ENCODE measurements at places on chromosomes 5 and 9.

GRCh38 chr5:1638658-1639400 is 115.1 kb upstream of the LPCAT1 start:
- ATAC-seq, result no peak

- peak; percentile 37 for ATAC-seq
These were observed 544 bp upstream of the SNX24 start for GRCh38 chr5:122844910-122845228.

GRCh38 chr5:30502277-30502676 is 691.2 kb upstream of the CDH6 start:
- ATAC-seq, result no peak

DNA sequence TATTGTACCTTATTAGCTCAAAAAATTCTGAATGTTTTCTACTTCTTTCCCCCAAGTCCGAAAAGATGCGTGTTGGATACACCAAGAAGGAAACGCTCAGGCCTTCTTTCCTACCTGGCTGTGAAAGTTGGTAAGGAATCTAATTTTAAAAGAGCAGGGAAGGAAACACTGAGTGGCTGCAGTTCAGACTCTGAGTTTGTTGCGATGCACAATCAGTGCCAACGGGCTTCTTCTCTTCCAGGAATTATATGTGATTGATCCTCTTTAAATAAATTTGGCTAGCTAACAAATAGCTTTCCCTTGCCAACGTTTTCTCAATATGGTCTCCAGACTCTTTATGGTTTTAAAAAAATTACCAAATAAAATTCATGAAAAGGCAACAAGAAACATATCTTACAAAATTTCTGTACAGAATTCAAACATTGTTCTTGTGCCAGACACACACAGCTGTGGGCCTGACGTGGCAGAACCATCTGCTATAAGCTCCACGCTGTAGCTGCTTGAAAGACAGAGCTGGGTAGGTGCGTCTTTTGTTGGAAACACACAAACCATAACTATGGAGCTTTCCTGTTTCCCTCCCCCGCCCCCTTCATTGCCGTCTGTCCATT is 493.1 kb downstream of the ZNF608 start:
- no peak for ATAC-seq

GRCh38 chr9:87557996-87558395 is 60.3 kb downstream of the DAPK1 start:
- ATAC-seq, result no peak

DNA sequence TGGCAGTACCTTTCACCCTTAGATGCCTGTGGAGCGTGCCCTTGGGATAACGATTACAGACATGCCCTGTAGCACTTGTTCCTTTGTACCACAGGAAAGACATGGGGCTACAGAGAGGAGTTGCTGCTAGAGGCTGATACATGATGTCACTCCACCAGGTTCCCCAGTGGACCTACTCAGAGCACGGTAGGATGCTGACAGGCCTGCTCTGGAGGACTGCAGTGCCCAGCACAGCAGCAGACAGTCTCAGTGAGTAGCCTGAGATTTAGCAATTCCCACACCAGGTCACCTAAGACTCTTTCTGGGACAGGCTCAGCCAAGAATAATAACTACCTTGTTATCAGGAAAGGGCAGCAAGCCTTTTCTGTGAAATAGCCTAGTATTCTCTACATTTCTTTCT is 28.8 kb downstream of the PDE4D start:
- ATAC-seq, result no peak

- ATAC-seq, result no peak
These were observed 380.8 kb upstream of the RFX3 start for GRCh38 chr9:3906437-3907213.

GRCh38 chr5:178780581-178781498 is 50.4 kb upstream of the ZNF354A start:
- no peak for ATAC-seq

DNA sequence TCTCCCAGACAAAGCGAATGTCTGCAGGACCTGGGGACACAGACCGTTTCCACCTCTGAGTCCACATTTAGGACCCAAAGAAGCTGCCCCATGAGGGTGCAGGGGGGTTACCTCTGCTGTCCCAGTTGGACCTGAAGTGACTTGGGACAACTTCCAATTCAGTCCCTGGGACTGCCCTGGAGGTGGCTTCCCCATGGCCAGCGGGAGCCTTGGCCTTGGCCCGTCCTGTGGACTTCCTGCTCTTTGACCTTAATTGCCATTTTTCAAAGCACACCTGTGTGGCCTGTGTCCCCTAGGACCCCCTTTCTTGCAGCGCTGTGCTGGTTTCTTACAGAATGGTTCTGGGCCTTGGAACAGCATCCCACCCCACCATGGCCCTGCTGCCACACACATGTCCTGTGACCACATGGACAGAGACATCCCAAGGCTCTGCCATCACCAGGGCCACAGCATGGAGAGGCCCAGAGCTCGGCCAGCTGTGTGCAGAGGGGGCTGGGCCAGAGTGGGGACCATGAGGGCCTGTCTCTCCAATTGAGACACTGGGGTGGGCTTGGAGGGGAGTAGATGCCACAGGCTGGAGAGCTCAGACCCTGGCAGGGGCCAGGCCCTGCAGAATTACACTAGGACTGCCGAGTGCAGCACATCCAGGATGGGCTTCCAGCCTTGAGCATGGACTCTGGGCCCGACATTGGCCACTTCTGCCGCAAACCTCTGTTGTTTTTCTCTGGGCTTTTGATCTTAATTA is 45.8 kb downstream of the SECISBP2 start:
- no peak for ATAC-seq

DNA sequence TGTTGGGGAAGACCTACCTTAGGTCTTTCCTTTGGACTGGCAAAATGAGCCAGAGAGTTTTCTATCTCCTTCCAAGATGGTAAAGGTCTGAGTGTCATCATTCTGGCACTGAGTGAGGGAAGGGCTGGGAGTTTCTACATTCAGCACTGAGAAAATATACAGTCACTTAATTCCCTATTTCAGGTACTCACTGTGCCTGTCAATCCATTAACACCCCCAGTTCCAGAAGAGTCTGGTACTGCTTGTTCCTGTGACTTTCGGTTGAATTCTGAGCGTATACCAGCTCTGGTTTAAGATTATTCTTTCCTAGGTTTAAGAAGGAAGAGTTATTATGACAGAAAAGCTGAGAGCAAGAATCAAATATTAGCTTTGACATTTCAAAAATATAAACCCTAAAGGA is 68.4 kb downstream of the MTX3 start:
- ATAC-seq, result no peak

DNA sequence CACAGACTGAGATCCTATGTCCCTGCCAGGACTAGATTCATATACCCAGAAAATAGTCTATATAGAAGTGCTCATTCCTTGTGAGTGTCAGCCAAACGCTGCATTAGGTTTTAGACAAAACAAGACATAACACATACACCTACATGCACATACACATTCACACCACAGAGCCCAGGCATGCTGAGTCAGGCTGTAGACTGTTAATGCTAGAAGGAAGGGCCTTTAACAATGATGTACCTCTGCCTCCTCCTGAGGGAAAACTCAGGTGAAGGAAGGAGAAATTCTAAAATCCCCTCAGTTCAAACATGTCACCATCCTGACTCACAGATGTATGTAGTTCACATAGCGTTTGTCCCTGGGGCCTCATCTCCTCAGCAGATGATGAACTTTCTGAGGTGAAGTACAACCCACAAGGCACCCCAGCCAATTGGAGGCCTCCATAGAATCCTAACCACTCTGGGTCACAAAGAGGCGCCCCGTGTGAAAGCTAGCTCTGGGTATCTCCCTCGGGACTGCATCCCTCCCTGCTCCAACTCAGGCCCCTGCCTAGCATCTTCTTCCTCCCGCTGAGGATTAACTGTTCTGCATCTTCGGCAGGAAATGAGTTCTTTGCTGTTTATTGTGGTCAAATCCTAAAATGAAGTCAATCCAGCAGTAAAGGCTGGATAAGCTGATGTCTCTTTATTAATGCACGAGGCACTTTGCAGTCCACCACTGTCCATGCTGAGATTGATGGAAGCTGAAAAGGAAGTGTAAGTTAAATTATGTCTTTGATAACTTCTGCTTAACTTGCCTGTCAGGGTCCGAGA is 40.8 kb upstream of the FSTL4 start:
- no peak for ATAC-seq

DNA sequence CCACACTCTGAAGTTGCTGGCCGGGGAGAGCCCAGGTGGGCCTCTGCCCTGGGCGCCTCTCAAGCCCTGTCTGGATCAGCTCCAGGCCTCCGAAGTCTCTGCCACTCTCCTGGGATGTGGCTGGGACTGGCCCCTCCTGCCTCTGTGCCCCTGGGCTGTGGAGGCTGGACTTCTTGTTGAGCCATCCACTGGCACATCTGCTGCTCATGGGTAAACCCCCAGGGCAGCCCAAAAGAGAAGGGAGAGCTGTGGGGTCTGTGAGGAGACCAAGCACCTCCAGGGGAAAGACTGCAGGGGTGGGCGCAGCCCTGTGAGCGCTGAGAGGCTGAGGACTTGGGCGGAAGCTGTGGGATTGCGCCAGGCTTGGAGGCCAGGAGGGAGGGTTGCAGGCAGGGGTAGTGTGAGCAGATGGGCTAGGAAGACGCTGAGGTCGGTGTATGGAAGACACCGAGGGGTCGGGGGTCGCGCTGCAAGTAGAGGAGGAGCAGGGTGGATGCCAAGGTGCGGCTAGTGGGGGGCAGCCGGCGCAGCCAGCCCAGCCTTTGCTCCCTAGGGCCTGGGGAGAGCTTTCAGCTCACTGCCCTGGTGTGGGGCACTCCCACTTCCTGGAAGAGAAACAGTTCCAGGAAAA is 118.1 kb downstream of the WNK2 start:
- ATAC-seq, result peak; percentile 3

GRCh38 chr9:93654351-93654961 is 78.1 kb downstream of the PHF2 start:
- ATAC-seq, result no peak

All from stimulated activated memory B cell treated with anti-CD40 and anti-IgM and Interleukin-4, amounts not matched to agents 10 μg/mL and 1 μg/mL and 100 μg/mL, for 72 hours (primary cell).